ENCODE measurements at places on chromosomes 11 and 22.

- DNase-seq: no peak
These were observed 13.5 kb downstream of the PLET1 start for GRCh38 chr11:112247201-112247600.

GRCh38 chr22:17083811-17084441 lies 874 bp upstream of the IL17RA start:
- no peak for DNase-seq

GRCh38 chr11:130908770-130909625 lies 7.3 kb downstream of the SNX19 start:
- DNase-seq: no peak

GRCh38 chr22:17371448-17371847 lies 2.2 kb downstream of the CECR2 start:
- no peak for DNase-seq

- DNase-seq: peak; percentile 61
These were observed 18.1 kb downstream of the POLA2 start for GRCh38 chr11:65279741-65280440.

DNA sequence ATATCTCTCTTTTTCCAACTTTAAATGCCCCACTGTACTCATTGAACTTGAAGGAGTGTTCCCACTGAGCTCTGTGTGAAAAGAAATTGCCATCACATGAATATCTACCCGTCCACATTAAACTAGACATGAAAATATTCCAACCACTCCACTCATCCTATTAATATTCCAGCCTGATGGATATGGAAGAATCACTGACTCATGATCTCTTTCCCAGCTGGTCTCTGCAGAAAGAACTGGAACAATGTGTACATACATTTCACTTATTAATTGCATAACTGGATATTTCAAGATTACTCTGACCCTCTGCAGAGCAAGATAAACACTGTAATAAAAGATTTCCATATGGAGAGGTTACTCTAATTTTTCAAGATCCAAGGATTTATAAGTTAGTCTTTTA lies 711.1 kb upstream of the LRRC4C start:
- no peak for DNase-seq

GRCh38 chr11:127950162-127950561 lies 637.2 kb downstream of the ETS1 start:
- no peak for DNase-seq

All from GM13977 (cell line).